Fibroblast of villous mesenchyme (primary cell): ENCODE measurements at places on chromosomes 16 and 17.

DNA sequence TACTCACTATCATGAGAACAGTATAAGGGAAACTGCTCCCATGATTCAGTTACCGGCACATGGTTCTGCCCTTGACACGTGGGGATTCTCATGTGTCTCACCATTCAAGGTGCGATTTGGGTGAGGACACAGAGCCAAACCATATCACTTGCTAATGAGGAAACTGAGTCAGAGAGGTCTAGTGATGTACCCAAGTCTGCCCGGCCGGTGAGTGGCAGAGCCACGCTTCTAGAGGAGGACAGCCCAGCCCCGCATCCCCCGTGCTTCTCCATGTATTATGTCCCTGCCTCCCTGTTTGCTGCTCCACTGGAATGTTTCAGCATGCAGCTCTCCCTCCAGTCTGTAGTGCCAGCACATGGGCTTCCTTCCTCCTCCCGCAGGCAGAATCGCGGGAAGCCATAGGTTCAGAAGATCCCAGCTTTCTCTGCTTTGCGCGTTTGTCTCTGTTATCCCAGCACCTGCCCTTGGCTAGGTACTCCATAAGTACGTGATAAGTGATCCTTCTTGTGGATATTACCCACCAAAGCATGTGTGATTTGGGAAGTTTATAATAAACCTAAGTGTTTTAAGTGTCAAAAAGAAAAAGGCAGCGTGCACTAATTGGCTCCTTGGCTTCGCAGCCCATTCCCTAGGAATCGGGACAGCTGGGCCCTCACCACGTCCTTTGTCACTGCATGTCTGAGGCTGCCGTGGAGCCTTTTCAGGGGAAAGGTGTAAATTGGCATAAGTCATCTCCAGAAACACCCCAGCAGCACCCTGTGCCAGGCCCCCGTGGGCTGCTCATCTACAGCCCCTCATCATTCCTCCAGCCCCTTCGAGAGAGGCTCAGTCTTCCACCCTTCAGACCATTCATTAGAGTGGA, 103.8 kb downstream of the CLEC16A start:
- DNase-seq, result no peak

DNA sequence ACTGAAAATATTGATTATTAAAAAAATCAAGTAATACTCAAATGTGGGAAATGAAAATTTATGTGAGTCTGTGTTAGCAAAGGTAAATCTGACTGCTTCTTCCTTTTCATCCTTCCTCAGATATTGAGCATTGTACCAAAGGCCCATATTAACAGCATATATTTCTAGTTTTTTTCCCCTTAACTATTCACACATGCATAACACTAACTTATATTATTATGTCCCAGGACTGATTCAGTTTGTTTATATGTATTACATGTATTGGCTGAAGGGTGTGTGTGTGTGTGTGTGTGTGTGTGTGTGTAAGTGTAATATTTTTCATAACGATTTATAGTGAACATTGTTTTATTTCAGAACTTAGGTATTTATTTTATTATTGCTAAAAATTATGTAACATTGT, 74.2 kb downstream of the BCAS3 start:
- no peak for DNase-seq

DNA sequence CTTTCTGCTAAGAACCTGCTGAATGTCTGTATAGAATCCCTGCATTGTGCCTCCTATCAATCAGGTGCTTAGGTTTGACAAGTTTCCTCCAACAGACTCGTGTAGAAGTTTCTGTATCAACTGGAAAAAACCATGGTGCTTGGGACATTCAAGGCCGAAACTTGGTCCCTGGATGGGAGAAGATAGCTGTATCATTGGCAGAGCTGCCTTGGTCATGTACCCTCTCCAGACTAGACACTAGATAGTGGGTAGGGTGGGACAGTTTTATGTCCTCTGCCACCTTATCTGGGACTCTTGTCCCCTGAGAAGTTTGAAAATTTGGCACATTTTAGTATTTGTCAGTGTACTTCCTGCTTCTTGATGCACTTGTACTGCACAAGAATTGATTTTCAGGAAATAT, 520.8 kb downstream of the WWOX start:
- no peak for DNase-seq

DNA sequence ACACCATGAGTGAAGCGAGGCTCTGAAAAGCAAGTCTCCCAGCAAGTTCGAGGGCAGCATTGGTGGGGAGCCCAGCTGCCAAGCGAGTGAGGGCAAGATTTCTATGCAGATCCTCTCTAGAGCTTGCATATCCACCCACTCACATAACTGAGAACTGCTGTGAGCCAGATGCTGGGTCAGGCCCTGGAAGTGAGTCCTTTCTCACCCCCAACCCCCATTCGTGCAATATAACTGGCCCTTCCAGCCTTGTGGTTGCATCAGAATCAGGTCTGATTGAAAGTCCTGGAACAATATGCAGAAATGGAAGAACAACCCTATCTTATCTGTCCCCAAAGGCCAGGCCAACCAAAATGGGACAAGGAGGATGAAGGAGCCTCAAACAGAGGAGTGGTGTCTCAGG, 146.6 kb downstream of the IRX5 start:
- DNase-seq, result no peak

DNA sequence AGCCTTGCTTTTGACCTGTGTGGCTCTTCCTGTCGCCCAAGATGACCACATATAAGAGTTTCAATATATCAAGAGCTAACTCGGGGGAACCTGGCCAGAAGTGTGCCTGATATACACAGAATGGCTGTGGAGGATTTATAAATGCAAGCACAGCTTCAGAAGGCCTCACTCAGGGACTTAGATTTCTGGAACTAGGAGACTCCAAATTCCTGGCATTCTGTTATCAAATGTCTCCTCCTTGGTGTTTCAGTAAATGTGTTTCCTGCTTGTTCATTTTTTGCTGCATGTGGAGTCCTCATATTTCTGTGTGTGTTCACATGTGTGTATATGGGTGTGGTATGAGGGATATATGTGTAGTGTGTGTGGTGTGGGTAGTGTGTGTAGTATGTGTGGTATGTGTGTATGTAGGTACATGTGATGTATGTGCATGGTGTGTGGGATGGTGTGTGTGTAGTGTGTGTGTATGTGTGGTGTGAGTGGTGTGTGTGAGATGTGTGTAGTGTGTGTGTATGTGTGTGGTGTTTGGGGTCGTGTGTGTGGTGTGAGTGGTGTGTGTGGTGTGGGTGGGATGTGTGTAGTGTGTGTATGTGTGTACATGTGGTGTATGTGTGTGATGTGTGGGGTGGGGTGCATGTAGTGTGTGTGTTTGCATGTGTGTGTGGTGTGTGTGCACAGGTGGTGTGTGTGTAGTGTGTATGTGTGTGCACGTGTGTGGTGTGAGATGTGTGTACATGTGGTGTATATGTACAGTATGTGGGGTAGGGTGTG, 981 bp upstream of the CD300H start:
- no peak for DNase-seq

- DNase-seq, result peak; percentile 69
Observed at GRCh38 chr17:59521465-59522126, 43.8 kb upstream of the DHX40 start.

DNA sequence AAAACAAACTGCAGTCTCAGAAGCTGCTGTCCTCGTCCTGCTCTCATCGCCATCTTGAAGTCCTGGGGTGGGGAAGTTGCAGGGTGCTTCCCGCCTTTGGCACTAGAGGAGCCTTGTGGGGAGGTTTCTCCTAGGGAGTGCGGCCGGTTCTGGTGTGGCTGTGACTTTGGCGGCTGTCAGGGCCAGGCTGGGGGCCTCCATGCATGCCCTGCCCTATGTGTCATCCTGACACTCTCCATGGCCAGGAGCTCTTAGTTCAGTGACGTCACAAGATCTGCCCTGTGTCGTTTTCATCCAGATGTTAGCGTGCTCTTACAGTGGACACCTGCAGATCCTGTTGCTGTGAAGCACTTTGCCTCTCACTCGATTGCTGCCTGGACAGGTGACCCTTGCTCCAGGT, 49.6 kb downstream of the PLD6 start:
- peak; percentile 54 for DNase-seq

DNA sequence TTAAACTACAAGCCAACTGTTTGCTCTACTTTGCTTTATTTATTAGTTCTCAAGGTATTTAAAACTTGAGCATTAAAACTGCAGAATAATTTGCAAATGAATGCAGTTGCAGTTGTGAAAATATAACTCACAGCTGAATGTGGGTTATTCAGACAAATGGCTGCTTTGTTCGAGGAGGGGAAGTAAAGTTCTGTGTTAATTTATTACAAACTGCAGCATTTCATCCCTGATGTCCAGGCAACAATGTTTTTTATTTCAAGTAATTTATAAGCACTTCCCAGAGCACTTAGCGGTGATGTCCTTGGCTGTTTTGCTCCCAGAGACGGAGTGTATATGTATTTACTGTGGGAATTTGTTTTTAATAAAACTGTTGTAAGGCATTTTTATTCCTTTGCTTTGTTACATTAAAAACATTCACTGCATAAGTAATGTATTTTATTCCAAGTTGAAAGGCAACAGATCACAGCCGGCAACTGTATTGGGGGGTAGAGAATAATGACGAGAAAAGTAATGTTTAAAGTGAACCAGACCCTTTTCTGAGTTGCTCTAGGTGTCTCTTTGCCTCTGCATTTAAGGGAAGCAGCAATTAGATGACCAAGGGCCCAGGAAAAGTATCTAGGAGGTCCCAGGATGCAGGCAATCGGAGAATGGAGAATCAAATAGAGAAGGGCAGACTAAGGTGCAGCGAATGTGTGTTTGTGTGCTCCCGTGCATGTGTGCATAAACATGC, 291.2 kb upstream of the SALL1 start:
- DNase-seq, result no peak

- peak; percentile 66 for DNase-seq
Observed at GRCh38 chr17:751269-752001, 629 bp downstream of the GEMIN4 start.

DNA sequence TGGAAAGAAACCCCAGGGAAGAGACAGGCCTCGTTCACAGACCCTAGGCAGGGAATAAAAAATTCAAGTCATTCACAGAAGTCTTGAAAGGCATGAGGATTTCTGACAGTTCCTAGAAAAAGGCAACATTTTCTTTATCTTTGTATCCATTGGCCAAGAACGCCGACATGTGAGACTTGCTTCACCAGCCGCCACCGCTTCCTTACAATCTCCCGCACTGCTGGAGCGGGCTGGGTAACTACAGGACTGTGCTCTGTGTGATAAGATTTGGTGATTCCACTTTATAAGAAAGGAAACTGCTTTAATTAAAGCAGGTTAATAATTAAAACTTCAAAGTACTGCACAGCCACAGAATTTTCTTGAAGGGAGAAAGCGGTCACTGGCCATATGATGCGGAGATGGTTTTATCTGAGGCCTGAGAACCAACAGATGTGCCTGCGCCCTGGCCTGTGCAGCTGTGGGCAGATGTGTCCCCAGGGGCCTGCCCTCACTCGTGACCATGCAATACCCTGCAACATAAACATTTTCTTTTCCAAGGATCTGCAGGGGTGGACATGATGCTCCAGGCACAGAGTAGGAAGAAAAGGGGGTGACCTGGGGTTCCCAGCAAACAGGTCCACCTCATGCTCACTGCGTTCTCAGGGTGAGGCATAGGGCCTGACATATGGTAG, 13.0 kb upstream of the LGALS3BP start:
- peak; percentile 22 for DNase-seq

- DNase-seq, result no peak
Observed at GRCh38 chr16:47881574-47881973, 274.2 kb downstream of the ABCC12 start.

- no peak for DNase-seq
Observed at GRCh38 chr17:65028545-65028843, 28.0 kb downstream of the GNA13 start.

DNA sequence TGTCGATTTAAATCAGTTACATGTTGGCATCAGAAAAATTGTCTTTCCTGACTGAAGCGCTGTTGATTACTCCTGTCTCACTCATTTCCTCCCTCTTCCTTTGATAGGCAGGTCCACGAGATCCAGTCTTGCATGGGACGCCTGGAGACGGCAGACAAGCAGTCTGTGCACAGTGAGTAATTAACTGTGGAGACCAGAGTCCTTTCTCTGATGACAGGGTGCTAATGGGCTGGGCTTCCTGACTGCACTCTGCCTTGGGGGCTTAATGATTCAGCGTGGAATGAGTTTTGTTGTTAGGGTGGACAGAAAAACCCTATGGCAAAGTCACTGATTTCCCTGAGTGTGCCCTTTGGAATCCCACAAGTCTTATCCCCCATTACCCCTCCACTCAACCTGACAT, 6.5 kb downstream of the GOSR2 start:
- DNase-seq, result peak; percentile 12

DNA sequence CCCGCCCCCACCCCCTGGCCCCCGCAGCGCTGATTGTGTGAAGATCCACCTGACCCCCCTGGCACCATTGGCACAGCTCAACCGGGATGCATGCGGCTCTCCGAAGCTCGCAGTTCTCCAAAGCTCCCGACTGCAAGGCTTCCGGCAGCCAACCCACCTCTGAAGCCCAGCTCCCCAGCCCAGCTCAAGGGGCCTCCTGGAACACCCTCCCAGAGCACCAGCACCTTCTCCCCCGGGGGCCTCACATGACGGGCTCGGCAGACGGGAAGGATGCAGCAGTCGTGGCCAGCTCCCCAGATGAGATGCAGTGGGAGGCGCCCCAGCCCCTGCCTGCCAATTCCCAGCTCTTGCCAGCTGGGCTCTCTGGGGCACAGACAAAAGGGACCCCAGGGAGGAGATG, 215.3 kb downstream of the ZNF423 start:
- no peak for DNase-seq

DNA sequence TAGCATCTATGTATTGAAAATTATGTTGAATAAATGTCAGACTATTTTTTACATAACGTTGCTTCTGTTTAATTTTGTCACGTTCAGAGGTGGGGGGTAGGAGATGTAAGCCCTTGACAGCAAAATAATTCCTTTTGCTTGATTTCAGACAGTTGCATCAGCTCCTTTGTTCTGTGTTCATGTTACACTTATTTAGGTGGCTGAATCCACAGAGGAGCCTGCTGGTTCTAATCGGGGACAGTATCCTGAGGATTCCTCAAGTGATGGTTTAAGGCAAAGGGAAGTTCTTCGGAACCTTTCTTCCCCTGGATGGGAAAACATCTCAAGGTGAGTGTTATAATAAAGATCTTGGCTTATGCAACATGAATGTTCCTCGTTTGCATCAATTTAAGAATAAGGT, 4.5 kb downstream of the HERPUD1 start:
- DNase-seq, result peak; percentile 47

GRCh38 chr16:88613293-88613692, 25.1 kb upstream of the IL17C start:
- DNase-seq, result no peak
